Activated gamma-delta T cell treated with anti-CD3 and anti-CD28 coated beads, Interleukin-2, amount 50 U/mL, for 16 hours (primary cell): ENCODE measurements at places on chromosomes 13 and 19.

DNA sequence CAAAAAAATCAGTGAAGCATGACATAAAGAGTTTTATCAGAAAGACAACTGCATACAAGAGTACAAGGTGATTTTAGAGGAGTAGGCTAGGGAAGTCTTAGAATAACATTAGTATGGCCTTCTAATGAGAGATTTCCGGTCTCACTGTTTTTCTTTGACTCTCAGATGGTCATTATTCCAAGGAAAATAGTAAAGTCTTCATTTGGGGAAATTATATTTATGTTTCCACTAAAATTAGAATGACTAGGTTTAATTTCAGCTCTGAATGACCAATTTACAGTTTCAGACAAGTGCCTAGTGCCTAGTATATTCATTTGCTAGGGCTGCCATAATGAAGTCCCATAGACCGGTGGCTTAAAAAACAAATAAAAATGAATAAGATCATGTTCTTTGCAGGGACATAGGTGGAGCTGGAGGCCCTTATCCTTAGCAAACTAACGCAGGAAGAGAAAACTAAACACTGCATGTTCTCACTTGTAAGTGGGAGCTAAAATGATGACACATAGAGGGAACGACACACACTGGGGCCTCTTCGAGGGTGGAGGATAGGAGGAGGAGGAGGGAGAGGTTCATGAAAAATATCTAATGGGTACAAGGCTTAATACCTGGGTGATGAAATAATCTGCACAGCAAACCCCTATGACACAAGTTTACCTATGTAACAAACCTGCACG, 303.1 kb downstream of the PCDH9 start:
- DNase-seq, result no peak

DNA sequence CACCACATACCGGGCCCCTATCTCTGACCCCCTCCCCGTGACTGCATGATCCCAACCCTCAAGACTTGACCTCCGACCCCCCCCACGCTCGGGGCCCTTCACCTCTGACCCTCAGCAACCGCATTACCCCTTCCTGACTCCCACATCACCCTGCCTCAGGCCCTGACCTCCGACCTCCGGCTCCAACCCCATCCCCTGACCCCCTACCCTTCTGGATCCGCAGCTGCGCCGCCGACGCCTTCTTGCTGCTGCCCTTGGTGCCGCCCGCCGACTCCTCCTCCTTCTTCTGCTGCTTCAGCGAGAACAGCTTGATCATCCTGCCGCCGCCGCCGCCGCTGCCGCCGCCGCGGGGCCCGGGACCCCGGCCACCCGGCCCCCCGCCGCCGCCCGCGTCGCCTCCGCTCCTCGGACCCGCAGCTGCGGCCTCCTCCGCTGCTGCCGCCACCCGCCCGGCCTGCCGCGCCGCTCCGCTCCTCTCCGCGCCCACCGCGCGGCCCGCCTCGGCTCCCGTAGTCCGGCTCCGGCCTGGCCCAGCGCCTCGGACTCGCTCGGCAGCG, at the start of gene UBE2M:
UBE2M (minus strand) TSS at position 546 of the 557 bp plus-strand sequence; CDS start at position 316, 230 bp downstream.
- peak; percentile 37 for DNase-seq

DNA sequence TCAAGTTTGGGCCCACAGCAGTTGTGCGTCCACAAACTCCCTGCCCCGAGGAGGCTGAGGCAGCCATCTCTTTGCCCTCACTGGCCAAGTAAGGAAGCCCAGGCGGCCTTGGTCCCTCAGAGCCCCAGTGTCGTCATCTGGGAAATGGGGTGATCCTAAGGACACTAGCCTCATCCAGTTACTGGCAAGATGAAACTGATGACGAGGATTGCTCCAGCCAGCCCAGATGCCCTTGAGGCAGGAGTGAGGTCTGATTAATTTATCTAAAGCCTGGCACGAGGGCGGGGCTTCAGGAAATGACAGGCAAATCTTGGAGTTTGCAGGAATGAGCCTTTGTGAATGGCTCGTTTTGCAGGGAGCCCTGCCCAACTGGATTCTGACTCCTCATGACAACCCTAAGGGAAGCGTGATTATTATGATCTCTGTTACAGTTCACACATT, 5.6 kb downstream of the LIPE start:
- no peak for DNase-seq

DNA sequence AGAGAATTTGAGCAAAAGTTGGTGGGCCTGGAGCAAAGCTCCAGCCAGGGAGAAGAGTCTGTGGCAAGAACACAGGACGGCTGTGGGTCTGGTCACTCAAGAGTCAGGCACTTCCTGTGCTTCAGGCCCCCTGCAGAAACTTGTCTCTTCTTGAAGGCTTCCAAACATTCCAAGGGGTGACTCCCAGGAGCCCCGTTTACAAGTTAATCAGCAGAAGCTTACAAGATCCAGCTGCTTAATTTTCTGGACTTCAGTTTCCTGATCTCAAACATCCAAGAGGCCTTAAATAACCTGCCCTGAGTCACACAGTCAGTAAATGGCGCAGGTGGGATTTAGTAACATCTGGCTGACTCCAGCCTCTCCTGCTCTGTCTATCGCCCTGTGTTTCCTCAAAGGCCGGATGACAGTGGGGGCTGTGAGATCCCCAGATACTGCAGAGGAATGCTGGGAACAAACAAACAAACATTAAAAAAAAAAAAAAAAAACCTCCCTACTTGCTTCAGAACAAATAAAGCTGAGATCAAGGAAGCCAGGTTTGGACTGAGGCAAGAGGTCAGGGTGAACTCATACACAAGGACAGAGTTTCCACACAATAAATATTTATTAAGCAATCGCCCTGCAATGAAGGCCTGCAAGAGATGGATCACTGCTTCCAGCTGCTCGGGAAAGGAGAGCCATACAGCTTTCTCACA, 175.4 kb upstream of the RFC3 start:
- no peak for DNase-seq

DNA sequence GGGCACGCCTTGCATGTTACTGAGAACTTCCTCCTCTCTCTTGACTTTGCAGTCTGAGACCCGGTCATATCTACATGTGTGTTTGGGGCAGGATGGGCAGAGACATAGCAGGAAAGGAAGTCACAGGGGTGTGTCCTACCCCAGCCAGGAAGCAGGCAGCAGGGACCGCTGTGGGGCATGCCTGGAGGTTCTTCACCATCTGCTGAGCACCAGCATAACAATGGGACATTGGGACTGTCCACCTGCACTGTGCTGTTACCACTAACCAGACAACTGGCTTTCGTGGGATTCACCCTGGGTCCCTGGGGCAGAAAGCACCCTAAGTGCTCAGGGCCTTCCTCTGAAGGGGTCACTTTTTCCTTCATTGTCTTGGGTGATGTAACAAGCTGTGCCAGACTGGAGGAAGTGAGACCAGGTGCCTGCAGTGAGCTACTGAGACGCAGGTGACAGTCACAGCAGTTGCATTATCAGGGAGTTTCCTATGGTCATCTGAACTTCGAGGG, 2.6 kb upstream of the HAUS5 start:
- no peak for DNase-seq

DNA sequence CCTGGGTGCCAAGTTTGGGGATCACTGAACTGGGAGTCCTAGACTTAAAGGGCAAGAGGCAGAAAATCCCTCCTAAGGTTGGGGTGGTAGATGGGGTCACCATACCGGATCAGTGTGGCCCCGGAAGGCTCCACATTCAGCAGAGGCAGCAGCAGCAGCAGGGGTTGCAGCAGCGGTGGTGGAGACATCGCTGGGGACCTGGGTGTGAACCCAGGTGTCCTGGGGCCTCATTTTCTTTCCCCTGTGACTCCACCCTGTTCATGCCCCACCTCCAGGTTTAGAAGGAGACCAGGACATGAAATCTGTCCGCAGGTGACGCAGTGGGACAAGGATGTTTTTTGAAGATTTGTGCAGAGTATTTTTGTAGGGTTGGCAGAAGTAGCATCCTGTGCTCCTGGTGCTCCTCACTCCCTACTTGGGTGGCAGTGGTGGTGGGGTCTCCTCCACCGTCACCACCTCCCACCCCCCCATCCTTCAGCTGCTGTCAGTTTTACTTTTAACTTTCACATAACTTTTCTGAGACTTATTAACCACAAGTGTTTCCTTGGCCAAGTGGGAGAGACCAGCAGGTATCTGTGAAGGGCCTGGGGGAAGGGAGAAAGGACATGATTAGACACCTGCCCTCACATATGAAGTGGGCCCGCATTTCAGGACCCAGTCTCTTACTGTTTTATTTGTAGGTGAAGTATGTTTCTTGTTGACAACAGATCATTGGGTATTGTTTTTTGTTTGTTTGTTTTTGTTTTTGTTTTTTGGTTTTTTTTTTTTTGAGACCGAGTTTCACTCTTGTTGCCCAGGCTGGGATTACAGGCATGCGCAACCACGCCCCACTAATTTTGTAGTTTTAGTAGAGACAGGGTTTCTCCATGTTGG, at the start of gene NAPSA:
NAPSA (minus strand) TSS at position 206 of the 873 bp plus-strand sequence; CDS start at position 188, 18 bp downstream.
- DNase-seq, result no peak

GRCh38 chr13:92947770-92948434, 278.7 kb upstream of the GPC6 start:
- DNase-seq, result no peak

- DNase-seq, result no peak
Measured at GRCh38 chr19:2394442-2395292, 32.7 kb downstream of the TIMM13 start.

DNA sequence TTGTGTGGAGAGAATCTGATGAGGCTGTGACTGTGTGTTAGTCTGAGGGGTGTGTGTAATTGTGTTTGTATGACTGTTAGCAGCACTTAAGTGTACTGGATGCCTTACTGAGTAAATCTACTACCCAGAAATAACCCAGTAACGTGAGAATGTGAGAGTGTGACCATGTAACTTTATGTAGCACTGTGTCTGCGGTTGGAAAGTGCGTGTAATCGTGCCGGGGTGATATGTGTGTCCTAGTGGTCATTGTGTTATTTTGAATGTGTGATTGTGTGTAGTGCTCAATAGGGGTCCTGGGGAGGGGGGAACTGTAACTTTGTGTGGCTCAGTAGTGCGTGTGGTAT, 550 bp downstream of the ZNF383 start:
- no peak for DNase-seq

GRCh38 chr13:77918391-77919245, at the start of gene EDNRB:
EDNRB (minus strand) TSS chr13:77918831; CDS start chr13:77918573, 258 bp downstream.
- no peak for DNase-seq
